ENCODE measurements at places on chromosomes 12 and 14.

- DNase-seq = no peak
Observed at GRCh38 chr14:101849125-101849524, 87.6 kb downstream of the PPP2R5C start.

GRCh38 chr12:16303939-16304338 lies 26.5 kb upstream of the SLC15A5 start:
- DNase-seq = no peak

DNA sequence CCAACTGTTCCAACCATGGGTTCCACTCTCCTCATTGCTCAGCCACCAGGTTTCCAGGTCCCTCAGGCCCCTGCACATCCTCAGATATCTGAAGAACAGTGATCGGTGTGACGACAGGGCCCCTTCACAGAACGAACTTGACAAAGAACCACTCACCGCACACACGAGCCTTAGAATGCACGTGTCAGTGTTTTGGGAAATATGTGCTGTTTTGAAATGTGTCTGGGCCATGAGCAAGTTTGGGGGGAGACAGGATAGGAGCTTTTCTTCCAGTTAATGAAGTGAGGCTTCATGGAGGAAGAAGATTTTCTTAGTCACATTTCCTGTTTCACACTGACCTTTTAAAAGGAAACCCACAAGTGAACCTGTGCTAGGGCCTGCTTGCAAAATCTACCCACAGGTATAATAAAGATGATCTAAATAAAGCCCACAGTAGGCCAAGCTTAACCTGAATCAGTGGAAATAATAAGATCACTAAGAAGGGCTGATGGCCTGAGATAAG lies 58.6 kb downstream of the ZFP36L1 start:
- no peak for DNase-seq

GRCh38 chr12:56670836-56671235 lies 17.2 kb downstream of the PTGES3 start:
- DNase-seq = no peak

DNA sequence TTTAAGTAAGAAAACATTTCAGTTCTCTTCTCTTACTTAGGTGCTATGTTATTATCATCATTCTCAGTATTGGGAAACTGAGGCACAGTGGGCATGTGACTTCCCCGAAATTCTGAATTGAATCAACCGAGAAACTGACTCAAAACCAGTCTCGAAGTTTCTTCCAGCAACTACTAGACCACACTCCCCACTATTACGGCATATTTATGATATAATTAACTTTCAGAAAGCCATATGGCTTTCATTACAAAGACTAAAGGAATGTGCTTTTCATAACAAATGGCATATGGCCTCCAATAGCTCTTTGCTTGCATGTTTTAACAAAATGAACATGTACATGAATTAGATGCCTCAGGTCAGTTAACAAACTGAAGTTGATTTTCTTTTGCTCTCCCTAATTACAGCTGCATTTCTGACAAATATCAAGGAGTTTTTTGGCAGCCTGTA lies 182.9 kb upstream of the SLC38A2 start:
- DNase-seq = no peak

- no peak for DNase-seq
Observed at GRCh38 chr12:27424631-27425230, 21.8 kb upstream of the SMCO2 start.

DNA sequence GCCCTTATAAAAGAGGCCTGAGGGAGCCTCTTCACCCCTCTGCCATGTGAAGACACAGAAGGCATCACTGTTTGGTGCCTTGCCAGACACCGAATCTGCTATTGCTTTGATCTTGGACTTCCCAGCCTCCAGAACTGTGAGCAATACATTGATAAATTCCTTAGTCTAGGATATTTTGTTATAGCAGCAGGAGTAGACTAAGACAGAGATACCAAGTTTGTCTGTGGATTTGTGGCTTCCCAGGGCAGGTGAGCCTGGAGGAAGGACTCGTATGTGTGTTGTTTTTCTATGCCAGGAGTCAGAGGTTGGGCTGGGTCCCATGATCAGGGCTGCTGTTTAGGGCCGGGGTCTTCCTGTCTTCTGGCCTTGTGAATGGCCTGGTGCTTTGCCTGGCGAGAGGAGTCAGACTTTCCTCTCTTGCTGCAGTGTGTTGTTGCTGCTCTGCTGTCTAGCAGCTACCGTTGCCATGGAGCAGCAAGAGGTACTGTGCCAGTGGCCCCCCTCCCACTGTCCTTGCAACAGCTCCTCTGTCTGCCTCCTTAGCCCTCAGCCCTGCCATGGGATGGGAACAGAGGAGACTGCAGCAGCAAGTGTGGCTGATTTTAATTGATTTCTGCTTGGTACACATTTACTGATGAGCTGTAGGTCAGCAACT lies 111.2 kb downstream of the CHST11 start:
- no peak for DNase-seq

- no peak for DNase-seq
Observed at GRCh38 chr14:102830474-102831045, 53.3 kb downstream of the TRAF3 start.

DNA sequence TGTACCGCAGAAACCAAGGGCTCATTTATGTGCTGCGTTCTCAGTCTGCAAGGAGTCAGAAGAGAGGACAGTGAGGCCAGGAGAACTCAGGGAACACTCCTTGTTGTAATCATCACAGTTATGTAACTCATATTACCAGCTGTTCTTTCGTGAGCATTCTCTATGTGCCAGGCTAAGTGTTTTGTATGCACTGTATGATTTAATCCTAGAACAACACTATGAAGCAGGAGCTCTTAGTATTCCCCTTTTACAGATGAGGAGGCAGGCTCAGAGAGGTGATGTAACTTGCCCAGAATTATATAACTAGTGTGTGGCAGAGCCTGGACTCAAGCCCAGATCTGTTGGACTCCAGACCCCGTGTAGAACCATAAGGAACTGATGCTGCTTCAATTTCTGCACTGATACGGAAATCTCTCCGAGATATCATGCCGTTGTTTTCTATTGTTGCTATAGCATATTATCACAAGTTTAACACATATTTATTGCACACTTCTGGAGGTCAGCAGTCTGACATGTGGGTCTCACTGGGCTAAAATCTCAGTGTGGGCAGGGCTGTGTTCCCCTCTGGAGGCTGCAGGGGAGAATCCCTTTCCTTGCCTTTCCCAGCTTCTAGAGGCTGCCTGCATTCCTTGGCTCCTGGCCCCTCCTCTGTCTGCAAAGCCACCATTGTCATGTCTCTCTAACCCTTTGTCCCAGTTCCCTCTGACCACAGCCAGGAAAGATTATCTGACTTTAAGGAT lies 16.3 kb upstream of the CD9 start:
- no peak for DNase-seq

DNA sequence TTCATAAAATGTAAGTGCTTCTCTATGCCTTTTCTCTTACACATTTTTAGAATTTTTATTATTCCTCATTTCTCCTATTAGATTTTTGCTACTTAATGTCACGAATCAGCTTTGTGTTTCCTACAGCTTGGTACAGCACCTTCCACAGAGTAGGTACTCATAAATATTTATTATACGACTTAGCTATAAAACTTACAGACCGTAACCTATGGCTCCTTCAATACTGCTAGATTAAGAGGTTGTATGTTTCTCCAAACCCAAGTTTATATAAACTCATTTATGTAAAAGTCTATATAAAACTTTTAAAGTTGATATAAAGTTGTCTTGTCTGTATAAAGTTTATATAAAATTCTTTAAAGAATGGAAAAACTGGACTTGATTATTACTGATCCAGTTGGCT lies 11.5 kb downstream of the NFYB start:
- DNase-seq = no peak

- DNase-seq = no peak
Observed at GRCh38 chr12:11653215-11653753, 3.8 kb downstream of the ETV6 start.

- no peak for DNase-seq
Observed at GRCh38 chr14:92039063-92039718, 668 bp downstream of the TRIP11 start.

DNA sequence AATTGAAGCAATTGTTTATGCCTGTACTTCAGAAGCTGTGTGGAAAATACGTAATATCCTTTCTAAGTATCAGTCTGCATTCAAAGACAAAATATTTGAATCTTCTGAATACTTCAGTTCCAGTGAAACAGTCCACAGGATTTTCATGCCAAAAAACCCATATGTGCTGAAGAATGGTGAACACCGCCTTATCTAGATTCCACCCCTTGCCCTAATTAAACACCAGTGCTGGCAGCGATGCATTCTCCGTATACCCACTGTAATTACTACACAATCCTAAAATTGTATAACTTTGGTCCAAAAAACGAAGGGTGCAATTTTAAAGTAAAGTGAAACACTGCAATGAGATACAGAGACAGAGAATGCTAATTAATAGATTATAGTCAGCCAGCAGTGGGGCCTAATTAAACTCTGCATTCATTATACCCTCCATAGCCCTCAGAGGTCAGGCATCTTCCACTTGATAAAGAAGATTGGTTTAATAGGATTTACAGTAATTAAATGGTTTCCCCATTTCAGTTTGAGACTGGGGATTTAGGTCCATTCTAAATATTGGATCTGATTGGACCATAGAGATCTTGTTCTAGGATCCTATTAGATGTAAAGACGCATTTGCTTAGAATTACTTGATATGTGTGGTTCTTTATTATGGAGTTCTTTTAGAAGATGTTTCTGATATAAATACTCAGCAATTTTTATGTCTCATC lies 43.9 kb downstream of the ERC1 start:
- DNase-seq = no peak

DNA sequence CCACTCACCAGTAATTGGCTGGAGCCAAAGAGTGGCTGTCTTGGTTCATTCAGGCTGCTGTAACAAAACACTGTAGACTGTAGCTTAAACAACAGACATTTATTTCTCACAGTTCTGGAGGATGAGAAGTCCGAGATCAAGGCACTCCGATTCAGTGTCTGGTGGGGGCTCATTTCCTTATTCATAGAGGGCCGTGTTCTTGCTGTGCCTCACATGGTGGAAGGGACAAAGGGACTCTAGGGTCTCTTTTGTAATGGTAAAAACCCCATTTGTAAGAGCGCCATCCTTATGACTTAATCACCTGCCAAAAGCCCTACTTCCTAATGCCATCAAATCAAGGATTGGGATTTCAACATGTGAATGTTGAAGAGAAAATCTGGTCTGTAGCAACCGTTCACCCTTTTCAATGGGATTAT lies 34.7 kb upstream of the CDKN3 start:
- DNase-seq = no peak

GRCh38 chr14:72948481-72949138 lies 22.3 kb downstream of the DCAF4 start:
- peak; percentile 21 for DNase-seq

GRCh38 chr12:124581307-124582107 lies 14.1 kb upstream of the NCOR2 start:
- no peak for DNase-seq

DNA sequence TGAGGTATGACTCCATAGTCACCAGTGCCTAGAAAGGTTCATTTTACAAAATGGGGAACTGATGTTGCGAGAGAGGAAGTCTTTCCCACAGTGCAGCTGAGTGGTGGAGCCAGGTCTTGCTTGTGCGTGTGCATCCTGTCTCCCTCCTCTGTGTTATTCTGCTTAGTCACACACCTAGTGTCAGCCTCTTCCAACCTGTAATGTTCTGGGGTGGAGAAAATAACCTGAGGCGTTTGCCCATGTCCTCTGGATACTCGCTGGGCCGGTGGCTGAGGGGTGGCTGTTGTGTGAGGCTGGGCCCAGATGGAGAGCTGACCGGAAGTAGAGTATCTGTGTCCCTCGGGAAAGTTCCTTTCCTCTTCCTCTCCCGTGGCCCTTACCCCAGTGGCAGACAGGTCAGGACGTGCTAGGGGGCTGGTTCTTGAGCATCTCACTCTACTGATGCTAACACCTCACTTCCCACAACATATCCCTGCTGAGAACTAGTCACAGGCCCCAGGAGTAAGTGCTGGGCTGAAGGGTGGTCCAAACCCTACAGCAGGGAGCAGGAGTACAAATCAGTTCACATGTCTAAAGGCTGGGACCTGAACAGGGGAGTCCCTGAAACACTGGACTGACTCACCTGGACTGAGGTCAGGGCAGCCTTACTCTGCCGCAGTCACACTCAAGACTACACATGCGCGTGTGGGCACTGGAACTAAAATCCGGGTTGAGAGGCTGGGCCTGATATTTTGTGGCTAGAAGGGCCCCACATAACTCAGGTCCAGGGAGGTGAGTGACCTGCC lies 7.0 kb downstream of the MLF2 start:
- no peak for DNase-seq

- no peak for DNase-seq
Observed at GRCh38 chr14:73935666-73936065, 14.2 kb downstream of the FAM161B start.

- no peak for DNase-seq
Observed at GRCh38 chr12:124136796-124137195, 158.1 kb upstream of the RFLNA start.

GRCh38 chr12:26031827-26032226 lies 73.3 kb downstream of the RASSF8 start:
- no peak for DNase-seq

DNA sequence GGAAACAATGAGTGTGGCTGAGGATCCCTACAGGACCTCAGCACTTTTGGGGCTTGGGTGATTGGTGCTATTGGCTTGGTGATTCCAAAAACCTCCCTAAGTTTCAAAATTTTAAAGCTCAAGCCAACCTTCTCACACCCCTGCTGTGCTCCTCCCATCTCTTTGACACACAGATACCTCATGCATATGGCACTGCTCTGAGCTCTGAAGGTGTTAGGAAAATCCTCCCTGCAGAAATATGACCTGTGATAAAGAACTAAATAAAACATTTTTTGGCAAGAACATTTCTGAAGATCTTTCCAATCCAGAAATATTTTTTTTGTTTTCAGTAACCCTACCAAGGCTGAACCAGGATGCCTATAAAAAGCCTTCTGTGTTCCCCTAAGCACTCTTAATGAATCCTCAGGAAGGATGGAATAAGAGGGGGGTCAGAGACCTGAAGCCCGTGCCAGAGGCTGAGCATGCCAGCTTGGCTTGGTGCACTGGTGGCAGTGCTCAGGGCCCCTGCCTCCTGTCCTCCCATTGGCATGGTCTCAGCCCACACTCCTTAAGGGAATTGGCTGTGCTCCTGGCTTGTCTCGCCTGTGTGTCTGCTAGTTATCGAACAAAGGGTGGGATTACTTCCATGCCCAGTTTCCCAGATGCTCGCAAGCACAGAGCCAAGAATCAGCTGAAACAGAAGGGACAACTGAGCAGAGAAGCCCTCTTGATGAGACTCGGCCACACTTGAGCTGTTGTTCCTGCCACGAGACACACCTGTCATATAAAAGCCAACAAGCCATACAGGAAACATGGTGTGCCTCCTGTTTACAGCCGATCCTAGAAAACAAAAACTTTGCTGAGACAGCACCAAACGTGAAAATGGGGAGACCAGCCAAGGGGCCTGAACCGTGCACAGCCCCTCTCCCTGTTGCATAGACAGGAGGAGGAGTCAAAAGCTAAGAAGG lies 132.7 kb upstream of the EEA1 start:
- DNase-seq = no peak

GRCh38 chr12:97368462-97369163 lies 94.0 kb upstream of the RMST start:
- DNase-seq = no peak

DNA sequence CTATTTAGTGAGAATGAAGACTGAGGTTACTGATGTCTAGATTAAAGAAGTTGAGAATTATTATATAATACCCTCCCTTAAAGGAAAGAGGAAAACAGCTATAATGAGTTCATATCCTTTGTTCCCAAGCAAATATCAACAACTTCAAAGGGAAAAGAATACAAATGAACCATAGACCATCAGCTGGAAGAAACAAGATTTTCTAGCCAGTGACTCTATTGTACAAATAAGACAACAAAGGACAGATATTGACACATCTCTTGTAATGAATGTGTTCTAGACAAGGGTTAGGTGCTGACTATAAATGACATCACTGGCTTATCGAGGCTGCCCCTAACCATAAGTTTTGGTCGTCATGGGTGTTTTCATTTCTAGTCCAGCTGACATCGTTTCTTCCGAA lies 48.2 kb downstream of the SLC38A4 start:
- DNase-seq = no peak

GRCh38 chr14:31401369-31401932 lies 18.9 kb downstream of the HEATR5A start:
- DNase-seq = no peak

Data from NCI-H187 (cell line).